ENCODE measurements at places on chromosomes 3 and 15.

GRCh38 chr15:79164465-79164864, 73.9 kb upstream of the RASGRF1 start:
- no peak for DNase-seq

GRCh38 chr15:62844564-62845240, 197.8 kb upstream of the TPM1 start:
- no peak for DNase-seq

GRCh38 chr3:53161450-53161819, 426 bp downstream of the PRKCD start:
- DNase-seq = peak; percentile 80

GRCh38 chr3:60742606-60743145, 508.6 kb downstream of the FHIT start:
- no peak for DNase-seq

DNA sequence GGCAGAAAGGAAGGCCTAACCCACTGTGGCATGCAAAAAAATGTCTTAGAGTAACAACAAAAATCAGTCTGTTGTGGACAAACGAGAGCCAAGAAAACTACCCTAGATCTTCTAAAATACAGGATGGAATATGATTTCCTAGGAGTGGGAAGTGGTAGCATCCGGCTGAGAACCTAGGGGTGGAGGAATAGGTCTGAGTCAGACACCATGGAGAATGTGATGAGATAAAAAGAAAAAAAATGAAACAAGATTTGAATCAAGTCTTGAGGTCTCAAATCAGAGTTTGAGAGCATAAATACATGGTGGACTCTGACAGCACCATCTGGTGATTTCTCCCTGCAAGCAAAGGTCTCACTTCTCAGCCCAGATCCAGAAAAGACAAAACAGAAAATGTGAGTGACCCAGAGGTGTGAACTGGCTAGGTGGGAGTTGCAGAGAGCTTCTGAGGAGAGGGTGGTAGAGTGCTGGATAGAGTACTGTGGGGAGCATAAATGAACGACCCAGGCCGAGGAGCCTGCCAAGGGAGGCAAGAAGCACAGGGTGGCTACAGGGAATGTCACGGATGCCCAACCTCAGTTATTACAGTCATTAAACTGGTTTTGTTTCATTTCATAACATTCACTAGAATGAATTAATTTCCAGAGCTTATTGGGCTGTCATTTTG, 27.6 kb upstream of the VEPH1 start:
- DNase-seq = no peak

DNA sequence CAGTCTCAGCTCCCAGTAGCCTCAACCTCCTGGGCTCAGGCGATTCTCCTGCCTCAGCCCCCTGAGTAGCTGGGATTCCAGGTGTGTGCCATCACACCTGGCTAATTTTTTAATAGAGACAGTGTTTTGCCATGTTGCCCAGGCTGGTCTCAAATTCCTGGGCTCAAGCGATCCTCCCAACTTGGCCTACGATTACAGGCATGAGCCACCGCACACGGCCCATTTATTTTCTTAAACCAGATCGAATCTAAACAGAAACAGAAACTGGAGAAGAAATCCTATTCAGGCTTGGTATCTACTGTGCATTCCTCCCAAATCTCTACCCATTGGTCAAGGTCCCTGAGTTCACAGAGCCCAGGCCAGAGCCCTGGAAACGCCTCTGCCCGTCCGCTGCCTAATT, 74.2 kb downstream of the PGPEP1L start:
- DNase-seq = no peak

DNA sequence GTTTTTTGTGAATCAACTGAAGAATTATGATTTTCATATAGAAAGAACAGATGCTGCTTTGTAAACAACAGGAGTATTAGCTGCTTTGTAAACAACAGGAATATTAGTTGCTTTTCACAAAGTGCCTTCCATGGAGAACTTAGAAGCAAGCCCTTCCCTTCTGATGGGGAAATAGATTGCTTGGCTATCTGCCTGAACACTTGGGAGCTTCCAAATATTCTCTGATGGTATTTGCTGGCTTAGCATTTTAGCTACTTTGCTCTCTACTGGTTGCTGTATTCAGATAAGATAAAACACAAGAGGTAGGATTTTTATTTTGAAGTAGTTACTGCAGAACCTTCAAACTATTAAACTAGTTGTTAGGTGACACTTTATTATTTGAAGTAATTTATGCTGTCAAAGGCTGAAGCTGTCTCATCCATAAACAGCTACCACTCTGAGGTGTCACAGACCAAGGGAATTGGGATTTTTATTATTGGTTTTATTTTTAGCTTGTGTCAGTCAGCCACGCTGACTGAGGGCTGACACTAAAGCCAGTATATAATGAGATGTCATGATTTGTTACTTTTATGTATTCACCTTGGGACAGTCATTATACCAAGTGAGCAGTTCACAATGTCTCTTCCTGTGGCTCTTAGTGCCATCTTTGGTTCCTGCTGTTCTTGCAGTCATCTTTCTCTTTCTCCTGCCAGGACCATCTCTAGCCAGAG, 50.0 kb downstream of the ZIC1 start:
- DNase-seq = no peak

DNA sequence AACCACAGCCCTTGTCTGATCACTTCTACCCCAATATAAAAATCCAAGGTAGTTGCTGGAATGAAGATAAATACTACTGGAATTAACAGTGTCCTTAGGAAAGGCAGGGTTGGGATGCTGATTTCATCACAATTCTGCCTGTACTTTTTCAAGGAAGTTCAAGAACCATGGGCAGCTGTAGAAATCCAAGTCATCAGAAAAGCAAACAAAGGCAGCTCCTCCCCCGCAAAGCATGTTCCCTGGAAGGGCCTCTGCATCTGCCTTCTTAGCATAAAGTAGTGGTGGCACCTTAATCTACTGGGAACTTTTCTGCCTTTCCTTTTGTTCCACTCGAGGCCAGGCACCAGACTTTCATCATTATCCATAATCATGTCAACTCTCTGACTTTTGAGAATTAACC, 54.4 kb downstream of the ERC2 start:
- no peak for DNase-seq

GRCh38 chr3:186083746-186084145, 25.1 kb downstream of the ETV5 start:
- no peak for DNase-seq

GRCh38 chr3:146757759-146758158, 152.6 kb upstream of the PLSCR5 start:
- DNase-seq = no peak

GRCh38 chr3:96449803-96450202, 364.6 kb upstream of the EPHA6 start:
- no peak for DNase-seq

GRCh38 chr15:78007964-78008886, 69.3 kb downstream of the TBC1D2B start:
- no peak for DNase-seq

DNA sequence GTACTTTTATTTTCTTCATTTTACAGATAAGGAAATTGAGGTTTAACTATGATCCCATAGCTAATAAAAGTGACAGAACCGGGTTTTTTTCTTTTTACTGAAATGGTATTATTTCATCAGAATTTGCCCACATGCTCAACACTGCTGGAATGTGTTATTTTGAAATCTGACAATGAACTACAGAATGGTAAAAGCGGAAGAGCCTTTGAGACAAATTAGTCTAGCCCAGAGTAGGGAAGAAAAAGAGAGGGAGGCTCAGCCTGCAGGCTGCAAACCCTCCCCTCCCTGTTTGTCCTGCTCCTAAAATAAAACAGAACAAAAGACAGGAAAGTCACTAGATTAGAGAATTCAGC, 100.3 kb upstream of the LIPC start:
- no peak for DNase-seq

All from suppressor macrophage (primary cell).